ENCODE measurements at places on chromosomes 6 and 20.

- no peak for DNase-seq
Observed at GRCh38 chr6:100467129-100468015, 2.7 kb upstream of the SIM1 start.

GRCh38 chr6:15269011-15269410 is 23.1 kb downstream of the JARID2 start:
- no peak for DNase-seq

- no peak for DNase-seq
Observed at GRCh38 chr20:63235399-63235983, at the start of gene BIRC7. BIRC7 (plus strand) TSS chr20:63235905; CDS start chr20:63236097, 192 bp downstream.

- no peak for DNase-seq
Observed at GRCh38 chr6:157059781-157060180, 263.5 kb downstream of the TMEM242 start.
